ENCODE measurements at places on chromosomes 2 and 18.

DNA sequence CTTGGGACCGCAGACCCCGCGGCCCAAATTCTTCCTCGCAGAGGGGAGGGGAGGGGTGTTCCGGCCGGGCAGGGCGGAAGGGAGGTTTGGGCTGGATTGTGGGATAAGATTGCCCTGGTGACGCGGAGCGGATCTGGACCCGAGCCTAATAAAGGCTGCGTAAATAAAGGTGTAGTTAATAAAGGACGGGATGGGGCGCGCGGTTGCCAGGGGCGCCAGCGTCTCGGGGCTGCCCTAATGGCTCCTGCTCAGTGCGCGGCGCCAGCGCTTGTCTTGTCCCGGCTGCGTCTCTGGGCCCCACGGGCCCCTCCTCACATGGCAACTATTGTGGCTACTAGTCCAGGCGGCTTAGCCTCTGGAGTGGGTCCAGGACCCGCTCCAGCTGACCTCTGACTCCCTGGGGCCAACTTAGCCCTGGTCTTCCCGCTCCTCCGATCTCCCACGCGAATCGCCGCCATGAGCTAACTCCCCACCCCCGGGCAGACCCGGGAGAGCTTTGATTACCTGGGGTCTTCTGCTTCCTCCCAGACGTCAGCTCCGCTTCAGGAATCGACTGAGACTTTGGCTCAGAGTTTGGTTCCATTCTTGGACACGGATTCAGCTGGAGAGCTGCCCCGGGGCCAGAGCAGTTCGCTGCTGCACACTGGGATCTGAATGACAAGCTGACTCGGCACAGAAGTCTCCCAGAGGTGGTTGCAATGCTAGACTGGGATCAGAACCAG, 36.5 kb downstream of the SLC25A52 start:
- no peak for DNase-seq

- DNase-seq, result no peak
Measured at GRCh38 chr2:155080373-155080772, 381.9 kb downstream of the KCNJ3 start.

GRCh38 chr2:55345064-55345463, 74.6 kb downstream of the CCDC88A start:
- no peak for DNase-seq

- no peak for DNase-seq
Measured at GRCh38 chr2:150695451-150696135, 208.1 kb upstream of the RND3 start.

DNA sequence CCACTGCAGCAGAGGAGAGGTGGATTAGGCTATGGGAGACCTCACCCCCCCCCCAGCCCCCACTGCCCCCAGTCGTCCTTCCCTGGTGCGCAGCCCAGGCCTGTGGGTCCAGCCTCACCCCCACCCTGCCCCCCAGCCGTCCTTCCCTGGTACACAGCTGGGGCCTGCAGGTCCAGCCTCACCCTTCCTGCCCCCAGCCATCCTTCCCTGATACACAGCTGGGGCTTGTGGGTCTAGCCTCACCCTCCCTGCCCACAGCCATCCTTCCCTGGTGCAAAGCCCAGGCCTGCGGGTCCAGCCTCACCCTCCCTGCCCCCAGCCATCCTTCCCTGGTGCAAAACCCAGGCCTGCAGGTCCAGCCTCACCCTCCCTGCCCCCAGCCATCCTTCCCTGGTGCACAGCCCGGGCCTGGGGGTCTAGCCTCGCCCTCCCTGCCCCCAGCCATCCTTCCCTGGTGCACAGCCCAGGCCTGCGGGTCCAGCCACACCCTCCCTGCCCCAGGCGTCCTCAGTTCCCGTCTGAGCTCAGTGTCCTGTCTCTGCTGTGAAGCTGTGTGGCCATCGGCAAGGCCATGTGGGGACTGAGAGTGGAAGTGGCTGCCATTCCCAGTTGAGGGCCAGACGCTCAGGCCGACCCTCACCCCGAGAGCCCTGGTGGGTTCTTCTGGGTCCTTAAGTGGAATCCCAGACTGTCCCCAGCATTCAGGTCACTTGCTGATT, 86.8 kb upstream of the SNTG2 start:
- DNase-seq, result no peak

DNA sequence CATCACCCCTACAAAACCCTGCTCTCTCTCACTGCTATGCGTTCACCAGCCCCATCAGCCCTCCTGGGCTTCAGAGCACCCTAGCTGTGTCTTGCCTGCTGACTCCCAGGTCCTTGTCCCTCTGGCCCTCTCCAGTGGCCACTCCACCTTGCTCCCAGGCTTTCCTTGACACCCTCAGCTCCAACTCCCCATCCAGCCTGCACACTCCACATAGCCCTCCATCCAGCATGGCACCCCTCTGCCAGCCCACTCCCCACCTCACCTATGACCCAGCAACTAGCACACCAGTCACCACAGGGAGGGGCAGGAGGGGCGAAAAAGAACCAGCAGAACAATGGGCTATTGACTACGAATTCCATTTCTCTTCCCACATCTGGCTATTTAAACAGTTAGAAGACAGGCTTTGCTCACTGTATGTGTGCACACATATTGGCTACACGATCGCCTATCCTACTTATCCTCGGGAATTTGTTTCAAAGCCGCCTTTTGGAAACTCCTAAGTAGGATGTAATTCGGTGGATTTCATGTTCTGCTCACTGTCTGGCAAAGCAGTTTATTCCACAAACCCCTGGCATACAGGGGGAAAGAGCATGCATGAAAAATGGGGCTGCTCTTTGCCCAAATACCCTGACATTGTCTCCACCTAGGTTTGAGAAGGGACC, 195.3 kb downstream of the SMAD2 start:
- DNase-seq, result no peak

DNA sequence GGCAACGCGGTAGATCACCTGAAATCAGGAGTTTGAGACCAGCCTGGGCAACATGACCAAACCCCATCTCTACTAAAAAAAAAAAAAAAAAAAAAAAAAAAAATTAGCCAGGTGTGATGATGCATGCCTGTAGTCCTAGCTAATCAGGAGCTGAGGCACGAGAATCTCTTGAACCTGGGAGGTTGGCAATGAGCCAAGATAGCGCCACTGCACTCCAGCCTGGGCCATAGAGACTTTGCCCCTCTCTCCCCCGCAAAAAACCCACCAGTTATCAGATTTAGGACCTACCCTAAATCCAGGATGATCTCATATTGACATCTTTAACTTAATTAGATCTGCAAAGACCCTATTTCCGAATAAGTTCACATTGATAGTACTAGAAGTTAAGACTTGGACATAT, 29.2 kb upstream of the LDAH start:
- DNase-seq, result no peak

DNA sequence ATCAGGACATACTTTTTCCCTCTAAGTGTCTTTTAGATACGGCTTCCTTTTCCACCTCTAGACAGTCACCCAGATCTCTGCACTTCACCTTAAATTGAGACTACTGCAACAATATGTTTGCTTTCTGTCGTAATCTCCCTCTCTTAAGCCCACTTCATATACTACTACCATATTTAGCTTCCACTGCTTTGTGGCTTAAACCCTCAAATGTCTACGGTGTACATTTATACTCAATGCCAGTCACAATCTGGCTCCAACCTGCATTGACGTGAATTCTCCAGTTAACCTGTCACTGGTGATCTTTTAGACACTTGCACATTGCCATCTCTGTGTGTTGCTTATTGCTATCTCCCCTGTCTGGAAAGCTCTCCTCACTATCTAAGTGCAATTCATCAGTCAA, 56.4 kb downstream of the ICOS start:
- DNase-seq, result no peak

GRCh38 chr18:13435586-13436333, 217.2 kb downstream of the LDLRAD4 start:
- DNase-seq, result no peak

DNA sequence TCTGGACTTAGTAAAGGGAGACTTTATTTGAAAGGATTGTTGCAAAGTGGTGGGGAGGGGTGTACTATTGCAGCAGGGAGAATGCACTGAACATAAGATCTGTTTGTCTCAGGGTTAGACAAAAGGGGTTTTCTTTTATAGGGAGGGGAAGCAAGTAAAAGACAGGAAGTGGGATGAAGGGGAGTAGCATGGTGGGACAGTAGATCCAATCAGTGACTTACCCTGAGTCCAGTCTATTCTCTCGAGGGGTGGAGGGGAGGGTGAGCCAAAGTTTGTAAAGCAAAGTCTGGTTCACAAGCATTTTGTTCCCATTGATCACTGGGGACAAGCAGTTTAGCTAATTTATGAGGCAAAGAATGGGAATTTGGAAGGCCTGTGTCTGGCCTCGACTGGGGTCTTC, 35.0 kb upstream of the CYP27C1 start:
- DNase-seq, result no peak

DNA sequence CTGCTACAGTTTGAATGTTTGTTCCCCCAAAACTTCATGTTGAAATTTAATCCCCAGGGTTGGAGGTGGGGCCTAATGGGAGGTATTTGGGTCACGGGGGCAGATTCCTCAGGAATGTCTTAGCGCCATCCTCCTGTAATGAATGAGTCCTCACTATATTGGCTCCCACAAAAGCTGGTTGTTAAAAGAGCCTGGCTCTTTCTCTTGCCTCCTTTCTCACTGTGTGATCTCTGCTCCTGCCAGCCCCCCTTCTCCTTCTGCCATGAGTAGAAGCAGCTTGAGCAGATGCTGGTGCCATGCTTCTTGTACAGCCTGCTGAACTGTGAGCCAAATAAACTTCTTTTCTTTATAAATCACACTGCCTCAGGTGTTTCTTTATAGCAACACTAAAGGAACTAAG, 721.0 kb upstream of the PKDCC start:
- DNase-seq, result peak; percentile 11

DNA sequence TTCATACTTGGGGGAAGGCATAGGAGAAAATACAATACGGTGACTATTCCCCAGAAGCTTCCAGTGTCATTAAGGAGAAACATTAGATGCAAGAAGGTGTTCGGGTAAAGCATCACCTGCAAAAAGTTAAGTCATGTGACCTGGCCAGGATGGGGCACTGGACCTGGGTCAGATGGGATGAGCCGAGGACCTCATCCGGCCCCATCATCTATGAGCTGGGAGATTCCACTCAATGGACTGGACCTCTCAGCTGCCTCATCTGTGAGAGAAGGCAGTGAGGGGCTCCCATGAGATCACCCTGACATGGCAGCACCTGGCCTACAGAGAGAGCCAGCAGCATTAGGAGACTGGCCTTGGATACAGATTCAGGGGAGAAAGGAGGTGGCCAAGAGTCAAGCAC, 111.4 kb upstream of the TEX51 start:
- DNase-seq, result no peak

DNA sequence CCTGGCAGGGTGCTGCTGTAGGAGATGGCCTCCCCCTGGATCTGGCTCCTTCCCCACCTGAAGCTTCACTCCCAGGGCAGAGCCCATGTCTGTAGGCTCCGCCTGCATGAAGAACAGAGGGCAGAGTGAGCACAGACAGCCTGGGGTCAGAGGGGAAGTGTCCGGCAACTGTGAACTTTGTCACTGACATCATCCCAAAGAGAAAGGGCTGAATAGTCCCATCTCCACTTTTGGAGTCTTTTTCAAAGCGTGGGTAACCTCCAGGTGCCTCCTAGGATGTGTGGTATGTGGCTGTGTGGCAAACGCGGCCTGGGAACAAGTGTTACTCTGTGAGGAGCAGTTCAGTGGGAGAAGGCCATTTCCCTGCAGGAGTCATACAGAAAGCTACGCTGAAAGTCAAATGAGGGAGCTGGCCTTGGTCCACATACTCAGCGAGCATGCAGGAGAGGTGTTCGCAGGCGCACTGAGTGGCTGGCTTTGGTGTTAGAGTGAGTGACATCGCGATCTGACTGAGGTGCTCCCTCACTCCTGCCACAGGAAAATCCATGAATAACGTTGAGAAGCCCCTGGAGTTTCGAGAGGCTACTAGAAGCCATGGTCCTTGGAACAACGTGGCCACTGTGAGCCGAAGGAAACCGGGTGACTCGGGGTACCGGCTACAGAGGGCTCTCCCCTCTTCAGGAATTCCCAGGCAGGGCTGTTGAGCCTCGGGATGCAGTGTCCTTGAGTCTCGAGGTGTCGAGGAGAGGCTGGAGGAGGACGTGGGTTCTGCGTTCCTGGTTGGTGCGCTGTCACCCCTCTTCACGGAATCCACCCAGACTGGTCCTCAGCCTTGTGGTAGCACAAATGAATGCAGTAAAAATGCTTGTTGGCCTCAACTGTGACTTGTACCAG, 54.7 kb downstream of the CABLES1 start:
- no peak for DNase-seq

GRCh38 chr18:59220784-59221765, 1.1 kb downstream of the GRP start:
- DNase-seq, result no peak

- no peak for DNase-seq
Measured at GRCh38 chr2:134917360-134917865, 1.2 kb upstream of the CCNT2 start.

DNA sequence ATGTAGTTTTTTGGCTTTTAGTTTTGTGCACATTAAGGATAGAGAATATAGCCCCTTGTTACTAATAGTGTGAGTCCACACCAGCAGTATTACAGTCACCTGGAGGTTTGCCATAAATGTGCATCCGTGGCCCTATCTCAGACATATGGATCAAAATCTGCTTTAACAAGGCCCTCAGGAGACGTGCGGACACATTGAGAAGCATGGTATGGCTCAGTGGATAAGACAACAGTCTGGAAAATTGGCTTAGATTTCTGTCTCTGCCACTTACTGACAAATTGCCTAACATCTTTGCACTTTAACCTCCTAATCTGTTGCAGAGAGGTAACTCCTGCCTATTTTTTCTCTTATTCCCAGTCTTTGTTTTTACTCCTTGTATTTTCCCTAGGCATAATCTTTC, 307.2 kb upstream of the DLGAP1 start:
- no peak for DNase-seq
